ENCODE measurements at places on chromosomes 3 and 15.

GRCh38 chr3:51382947-51383578 is 2.0 kb upstream of the MANF start:
- no peak for DNase-seq

- DNase-seq: no peak
Measured at GRCh38 chr15:98807262-98807661, 158.9 kb downstream of the IGF1R start.

GRCh38 chr3:113179235-113179824 is 32.0 kb upstream of the BOC start:
- no peak for DNase-seq

DNA sequence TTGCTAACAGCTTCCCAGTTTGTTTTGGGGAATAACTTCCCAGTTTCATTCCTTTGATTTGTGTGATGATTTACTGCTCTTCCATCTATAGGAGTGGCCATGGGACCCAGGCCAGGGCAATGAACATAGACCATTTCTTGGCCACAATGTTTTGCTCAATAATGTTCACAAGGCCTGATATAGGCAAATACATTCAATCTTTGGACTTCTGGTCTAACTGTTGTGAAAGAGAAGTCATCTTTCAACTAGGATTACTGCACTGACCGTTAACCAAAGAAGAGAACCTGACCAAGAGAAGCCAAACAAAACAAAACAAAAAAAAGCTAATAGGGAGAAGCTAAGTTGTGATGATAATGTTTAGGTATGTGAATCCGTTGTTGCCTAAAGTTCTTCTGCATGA is 221.8 kb upstream of the SUCLG2 start:
- no peak for DNase-seq

- no peak for DNase-seq
Measured at GRCh38 chr3:73637042-73637441, 12.3 kb upstream of the PDZRN3 start.

GRCh38 chr3:14371573-14372474 is 30.6 kb upstream of the SLC6A6 start:
- no peak for DNase-seq

- no peak for DNase-seq
Measured at GRCh38 chr15:22823495-22824128, 14.9 kb upstream of the NIPA2 start.

DNA sequence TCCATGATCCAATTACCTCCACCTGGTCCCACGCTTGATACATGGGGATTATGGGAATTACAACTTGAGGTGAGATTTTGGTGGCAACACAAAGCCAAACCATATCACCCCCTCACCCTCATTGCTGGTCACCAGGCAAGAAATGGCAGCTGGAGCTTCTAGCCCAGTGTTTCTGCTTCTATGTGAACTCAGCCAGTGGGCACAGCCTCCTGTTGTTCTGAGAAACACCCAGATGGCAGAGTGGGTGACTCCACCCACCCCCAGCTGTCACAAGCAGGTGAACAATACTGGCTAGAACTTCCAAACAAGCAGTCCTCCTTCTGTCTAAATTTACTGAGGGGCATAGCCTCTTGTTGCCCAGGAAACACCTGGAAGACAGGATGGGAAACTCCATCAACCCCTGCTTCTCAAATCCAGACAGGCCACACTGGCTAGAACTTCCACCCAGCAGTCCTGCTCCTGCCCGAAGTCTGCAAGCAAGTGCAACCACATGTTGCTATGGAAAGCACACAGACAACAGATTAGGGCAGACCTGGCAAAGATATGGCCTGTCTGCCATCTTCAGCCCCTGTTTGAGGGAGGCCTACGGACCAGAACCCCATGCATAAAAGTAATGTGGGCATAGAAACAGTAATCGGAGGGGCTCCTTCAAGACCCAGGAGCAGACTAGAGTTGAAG is 114.1 kb downstream of the DTWD1 start:
- DNase-seq: peak; percentile 18

DNA sequence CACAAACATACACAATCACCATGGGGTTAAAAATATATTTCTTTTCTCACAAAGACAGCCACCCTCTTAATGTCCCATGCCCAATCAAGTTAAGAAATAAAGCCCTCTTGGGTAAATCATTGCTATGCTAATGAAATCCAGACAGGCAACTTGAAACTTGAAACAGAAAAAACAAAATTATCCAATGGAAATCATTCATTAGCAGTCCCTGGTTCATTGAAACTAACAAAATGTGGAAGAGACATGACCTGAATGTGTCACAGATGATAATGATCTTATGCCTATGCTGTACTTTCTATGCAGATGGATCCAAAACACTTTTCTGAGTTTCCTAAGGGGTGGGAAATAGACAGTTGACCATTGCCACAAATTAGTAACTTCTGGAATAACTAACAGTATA is 983.7 kb downstream of the MCTP2 start:
- no peak for DNase-seq

DNA sequence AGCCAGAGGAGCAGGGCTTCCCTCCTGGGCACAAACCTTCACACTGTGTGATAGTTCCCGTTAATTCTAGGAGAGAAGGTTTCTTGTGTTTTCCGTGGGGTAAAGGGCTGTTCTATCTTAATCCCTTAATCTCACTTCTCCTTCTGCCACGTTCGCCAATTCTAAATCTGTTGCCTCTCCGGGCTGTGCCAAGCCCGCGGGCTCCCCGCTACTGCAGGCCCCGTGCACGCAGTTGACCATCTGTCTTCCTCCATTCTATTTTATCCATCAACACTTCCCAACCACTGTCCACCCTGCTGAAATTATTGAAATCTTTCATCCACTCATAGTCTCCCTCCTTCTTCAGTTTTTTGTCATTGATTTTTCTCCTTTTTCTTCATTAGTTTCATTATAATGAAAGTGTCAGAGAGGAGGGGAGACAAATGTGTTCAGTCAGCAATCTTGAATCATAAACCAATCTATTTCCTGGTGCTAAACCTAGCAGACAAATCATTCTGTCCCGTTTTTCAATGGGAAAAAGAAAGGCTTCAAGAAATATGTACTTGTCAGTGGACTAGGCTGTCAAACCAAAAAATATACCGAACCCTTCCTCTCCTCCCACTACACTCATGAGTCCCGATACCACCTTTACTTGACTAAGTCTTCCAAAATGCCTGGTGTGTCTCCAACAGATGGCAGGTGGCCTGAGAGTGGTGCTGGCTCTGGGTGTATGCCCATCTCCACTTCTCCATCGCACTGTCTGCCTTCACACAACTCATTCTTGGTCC is 39.6 kb downstream of the SLCO2A1 start:
- DNase-seq: no peak

Measured in hippocampal formation (tissue), 2 donors.